ENCODE measurements at places on chromosomes 7 and 10.

DNA sequence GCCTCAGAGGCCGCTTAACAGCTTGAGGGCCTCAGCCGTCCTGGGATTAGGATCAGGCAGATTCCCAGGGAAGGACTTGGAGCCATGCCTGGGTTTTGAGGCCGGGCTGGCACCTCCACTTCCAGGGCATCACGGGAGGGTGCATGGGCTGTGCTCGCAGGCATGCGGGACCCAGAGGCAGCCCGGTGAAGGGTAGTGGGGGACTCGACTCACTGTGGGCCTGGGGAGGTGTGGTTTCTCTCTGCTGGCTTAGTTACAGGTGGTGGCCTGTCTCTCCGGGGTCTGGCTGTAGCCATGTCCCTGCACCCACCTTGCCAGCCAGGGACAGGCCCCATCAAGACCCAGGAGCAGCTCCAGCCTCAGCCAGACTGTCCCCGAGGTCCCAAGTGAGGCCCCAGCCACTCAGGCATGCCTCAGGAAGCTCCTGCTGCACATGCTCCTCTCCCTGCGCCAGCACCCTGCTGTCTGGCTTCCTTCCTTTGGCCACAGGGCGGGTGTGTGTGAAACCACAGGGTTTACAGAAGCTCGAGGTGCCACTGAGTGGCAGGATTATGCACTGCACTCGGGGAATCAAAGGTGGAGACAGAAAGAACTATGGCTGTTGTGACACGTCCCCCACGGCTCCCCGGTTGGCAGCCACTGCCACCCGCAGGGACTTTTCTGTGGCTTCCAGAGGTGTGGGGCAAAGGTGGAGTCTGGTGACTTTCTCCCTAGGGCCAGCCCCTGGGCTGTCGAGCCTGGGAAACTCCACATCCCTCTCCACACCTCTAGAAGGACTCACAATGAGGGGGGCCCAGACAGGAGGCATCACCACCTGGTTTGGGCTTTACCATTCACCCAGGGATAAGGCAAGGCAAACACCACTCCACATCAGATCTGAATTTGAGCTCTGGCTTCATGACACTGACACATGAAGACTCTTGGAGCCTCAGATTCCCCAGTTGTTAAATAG lies 19.7 kb downstream of the GOLGA7B start:
- DNase-seq = peak; percentile 41

DNA sequence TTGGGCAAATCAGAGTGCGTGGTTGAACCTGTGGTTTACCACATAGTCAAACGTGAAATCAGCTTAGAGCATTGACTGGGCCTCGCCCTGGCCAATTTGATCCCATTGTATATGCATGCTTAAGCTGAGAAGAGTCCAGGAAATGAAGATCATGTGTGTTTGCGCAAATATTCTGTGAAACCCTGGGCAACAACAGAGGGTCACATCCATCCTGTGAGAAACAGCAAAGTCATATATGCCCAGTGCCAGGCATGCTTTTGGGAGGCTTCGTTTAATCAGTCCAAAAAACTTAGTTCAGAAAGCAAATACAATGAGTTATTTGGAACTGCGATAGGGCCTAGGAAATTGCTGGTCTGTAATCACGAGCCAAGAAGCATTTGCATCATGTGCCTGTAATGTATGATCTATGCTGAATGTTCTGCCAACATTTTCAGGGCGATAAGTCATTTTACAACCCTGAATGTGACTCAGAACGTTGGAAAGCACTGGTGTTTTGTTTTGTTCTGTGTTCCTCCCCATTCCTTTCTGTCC lies 412.1 kb upstream of the CELF2 start:
- peak; percentile 18 for DNase-seq

- no peak for DNase-seq
Observed at GRCh38 chr7:24110056-24110455, 173.9 kb upstream of the NPY start.

- DNase-seq = no peak
Observed at GRCh38 chr7:127911968-127912511, 119.2 kb downstream of the LRRC4 start.

- no peak for DNase-seq
Observed at GRCh38 chr10:111297351-111297848, 220.6 kb downstream of the ADRA2A start.

DNA sequence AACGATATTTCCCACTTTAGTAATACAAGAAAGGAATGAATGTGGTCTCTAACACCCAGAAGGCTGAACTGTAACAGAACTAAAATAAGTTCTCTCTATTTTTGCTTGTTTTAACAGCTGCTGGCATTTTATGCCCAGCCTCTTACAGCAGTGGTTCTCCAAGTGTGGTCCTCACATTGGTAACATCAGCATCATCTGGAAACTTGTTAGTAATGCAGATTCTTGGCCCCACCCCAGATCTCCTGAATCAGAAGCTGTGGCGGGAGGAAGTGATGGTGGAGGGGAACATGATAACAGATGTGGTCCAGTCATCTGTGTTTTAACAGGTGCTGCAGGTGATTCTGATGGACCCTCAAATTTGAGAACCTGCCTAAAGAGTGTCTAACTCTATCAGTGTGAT lies 170.1 kb downstream of the TMEM26 start:
- DNase-seq = no peak

GRCh38 chr7:140678081-140678815 lies 5.5 kb downstream of the ADCK2 start:
- DNase-seq = no peak

GRCh38 chr10:61640856-61641255 lies 21.9 kb upstream of the CABCOCO1 start:
- no peak for DNase-seq

DNA sequence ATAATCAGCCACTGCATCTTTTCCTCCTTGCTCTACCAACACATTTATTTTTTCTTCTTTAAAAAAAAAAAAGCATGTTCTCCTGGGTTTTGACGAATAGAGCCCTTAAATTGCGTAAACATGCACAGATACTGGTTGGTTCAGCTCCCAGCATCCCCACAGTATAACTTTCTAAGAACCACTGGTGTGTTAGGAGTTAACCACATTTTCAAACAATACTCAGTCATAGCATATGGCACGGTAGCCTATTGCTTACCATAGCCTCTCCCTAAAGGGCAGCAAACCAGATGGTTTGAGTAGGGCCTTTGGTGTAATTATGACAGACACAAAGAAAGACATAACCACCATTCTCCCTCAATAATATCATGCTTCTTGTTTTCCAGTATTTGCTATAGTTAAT lies 145.0 kb downstream of the LRRC4 start:
- no peak for DNase-seq

DNA sequence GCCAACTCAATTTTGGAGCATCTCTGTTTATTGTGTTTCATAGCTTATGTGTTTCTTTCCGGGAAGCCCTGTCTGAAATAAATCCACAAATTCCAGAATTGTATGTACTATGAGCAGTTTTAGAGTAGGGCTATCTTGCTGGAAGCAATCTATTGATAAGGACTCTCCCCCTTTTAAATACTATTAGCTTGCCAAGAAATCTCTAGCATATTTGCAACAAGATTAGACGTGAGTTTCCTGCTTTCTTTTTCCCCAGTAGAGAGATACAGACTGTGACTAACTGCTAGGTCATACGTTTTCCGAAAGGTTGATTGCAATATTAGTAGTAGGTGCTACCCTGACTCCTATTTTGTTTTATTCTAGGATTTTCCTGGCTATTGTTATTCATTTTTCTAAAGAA lies 277.0 kb downstream of the MALRD1 start:
- no peak for DNase-seq

DNA sequence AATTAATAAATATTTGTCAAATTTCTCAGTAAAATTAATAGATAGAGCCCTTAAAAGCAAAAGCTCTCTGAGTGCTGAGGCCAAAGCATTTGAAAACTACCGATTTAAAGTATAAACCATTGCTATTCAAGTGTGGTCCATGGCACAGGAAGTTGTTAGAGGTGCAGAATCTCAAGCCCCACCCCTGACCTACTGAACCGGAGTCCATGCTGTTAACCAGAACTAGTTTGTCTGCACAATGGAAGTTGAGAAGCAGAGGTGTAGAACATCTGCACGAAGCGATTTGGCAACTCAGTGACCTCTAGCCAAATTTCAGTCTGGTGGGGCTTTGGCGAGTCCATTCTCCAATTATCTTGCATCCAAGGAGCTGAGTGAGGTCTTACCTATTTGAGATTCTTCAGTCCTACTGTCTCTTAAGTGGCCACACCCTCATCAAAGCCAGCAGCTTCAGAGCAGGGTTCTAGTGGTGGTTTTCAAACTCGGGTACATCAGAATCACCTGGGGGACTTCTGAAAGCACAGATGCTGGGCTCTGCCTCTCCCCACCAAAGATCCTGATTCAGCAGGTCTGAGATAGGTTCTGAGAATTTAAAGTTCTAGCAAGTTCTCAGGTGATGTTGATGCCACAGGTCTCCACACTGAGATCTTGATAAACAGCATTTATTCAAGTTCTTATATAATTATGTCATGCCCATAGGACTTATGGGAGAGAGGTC lies 96.8 kb upstream of the SAMD8 start:
- no peak for DNase-seq

GRCh38 chr7:69172357-69173077 lies 425.8 kb upstream of the AUTS2 start:
- DNase-seq = no peak

DNA sequence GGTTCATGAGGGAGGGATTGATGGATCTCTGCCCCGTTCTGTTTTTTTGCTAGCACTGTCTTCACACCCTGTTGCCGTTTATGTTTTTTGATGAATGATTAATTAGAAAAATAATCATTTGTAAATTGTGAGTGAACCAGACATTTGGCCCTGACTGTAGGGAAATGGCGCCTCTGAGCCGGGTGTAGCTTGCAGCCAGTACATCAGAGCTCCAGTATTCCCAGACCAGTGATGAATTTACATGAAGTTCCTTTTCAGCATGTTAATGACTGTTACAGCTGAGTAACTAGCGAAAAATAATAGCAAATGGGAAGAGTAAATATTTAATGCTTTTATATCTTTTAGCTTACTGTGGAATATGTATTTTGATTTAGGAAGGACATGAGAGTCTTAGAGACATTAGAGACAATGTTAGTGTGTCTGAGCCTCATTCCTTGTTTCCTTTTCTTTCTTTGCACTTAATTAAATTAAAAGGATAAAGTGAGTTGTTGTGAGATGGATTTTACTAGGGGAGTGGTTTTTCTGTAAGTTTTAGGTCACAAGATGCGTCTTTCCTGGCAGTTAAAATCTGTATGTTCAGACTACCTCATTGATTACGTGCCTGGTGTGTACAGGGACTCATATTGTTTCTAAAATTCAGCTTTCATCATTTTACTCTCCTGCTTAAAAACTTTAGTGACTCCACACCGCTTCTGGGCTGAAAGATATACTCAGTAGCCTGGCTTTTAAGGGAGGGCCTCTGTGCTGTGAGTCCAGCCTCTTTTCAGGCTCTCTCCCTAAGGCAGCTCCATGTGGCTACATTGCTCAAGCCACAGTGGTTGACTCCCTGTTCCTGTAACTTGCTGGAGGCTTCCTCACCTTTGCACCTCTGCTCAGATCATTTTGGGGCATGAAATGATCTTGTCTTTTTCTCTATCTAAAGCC lies 86.4 kb downstream of the AUTS2 start:
- no peak for DNase-seq

GRCh38 chr7:55132890-55133551 lies 114.2 kb downstream of the EGFR start:
- DNase-seq = peak; percentile 37

GRCh38 chr10:59622320-59623132 lies 87.1 kb downstream of the SLC16A9 start:
- no peak for DNase-seq

DNA sequence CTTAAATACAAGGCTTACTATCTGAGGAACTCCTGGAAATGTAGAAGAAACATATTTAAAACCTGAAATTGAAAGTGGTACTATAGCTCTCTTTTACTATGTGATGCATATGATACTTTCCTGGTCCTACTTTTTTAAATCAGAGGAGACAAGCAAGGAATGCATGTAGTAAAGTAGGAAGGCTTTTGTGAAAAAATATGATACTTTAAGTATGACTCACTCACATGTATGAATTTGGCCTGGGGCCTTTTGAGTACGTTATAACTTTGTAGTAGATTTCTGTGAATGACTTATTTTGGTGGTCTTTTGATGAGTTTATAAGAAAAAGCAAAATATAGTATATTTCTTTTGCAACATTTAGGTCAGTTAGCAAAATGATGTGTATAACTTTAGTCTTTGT lies 53.8 kb downstream of the TAX1BP1 start:
- no peak for DNase-seq

- DNase-seq = no peak
Observed at GRCh38 chr7:50308532-50309385, 4.2 kb downstream of the IKZF1 start.

DNA sequence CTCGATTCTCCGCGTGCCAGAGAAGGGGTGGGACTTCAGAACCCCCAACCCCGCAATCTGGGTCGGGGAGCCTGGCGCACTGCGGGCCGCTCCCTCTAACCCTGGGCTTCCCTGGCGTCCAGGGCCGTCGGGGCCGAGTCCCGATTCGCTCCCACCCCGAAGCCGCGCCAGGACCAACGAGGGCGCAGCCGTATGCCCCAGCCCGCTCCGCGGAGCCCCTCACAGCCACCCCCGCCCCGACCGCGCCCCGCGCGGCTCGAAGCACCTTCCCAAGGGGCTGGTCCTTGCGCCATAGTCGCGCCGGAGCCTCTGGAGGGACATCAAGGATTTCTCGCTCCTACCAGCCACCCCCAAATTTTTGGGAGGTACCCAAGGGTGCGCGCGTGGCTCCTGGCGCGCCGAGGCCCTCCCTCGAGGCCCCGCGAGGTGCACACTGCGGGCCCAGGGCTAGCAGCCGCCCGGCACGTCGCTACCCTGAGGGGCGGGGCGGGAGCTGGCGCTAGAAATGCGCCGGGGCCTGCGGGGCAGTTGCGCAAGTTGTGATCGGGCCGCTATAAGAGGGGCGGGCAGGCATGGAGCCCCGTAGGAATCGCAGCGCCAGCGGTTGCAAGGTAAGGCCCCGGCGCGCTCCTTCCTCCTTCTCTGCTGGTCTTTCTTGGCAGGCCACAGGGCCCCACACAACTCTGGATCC lies at the start of gene LEP:
Gene LEP (plus strand): TSS at position 583 of the 691 bp plus-strand sequence. CDS start 10,741 bp downstream, outside the sequence.
- DNase-seq = no peak

DNA sequence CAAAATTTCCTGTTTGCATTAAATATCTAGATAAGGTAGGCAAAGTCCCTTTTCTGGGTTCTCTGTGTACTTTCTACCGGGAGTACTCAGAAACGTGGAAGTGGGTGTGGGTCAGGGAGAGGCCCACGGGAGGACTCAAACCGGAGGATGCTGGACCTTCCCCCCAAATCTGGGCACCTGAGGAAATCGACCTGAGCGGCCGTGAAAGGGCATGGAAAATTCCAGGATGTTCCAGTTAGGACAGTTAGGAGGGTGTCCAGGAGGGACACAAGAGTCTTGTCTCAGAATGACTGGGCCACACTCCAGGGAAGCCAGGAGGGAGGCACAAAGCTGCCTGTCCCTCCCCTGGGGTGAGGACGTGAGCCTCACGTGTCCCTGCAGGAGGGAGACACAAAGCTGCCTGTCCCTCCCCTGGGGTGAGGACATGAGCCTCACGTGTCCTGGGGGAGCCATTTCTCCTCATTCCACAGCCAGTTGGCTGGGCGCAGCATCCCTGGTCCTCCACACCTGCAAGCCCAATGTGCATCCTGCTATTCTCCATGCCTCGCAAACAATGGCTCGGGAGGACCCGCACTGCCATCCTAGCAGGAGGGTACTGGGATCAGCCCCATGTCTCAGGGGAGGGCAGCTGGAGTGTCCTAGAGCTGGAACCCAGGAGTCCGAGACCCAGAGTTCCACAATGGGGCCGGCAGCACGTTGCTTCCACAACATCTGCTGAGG lies 190.5 kb upstream of the PPP2R2D start:
- DNase-seq = no peak

- peak; percentile 13 for DNase-seq
Observed at GRCh38 chr7:132351954-132352499, 224.2 kb downstream of the PLXNA4 start.

All from thoracic aorta (tissue), 2 donors.